ENCODE measurements at places on chromosomes 11 and 22. TPM values are rescaled to one million over a fixed set of nuclear protein-coding genes. Genes with fewer than 3 reads are reported as not detected.
A peak's percentile ranks its signal among the peaks of the same experiment; 100 is the strongest.

DNA sequence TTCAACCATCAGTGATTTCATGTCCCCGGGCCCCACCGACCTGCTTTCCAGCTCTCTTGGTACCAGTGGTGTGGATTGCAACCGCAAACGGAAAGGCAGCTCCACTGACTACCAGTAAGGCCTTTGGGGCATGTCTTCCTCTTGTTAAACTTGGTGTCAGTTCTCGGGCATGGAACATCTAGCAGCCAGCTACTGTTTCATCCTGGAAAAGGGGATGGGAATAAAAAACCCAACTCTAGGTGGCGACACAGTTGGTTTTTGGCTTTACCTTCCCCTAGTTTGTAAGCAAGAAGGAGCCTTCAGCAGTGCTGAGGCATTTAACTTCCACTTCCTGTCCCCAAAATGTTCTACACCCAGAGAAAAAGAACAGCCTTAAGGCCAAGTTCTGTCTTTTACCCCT lies 76.7 kb downstream of the BMAL1 start:
- DNase-seq, result no peak

DNA sequence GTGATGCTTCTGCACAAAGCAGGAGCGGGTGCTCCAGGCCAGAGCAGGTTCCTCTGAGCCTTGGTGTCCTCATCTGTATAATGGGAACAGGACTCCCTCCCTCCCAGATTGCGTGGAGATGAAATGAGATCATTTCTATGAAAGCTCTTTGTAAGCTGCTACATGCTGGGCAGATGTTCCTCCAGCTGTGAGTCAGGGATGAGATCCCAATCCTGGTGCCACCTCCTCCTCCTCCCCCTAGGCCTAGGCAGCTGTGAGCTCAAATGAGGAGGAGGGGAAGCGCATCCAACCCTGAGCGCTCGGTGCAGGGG lies 7.0 kb upstream of the CABP2 start:
- no peak for DNase-seq

- no peak for DNase-seq
These were observed 87.6 kb upstream of the APOA1 start for GRCh38 chr11:116925050-116925449.

DNA sequence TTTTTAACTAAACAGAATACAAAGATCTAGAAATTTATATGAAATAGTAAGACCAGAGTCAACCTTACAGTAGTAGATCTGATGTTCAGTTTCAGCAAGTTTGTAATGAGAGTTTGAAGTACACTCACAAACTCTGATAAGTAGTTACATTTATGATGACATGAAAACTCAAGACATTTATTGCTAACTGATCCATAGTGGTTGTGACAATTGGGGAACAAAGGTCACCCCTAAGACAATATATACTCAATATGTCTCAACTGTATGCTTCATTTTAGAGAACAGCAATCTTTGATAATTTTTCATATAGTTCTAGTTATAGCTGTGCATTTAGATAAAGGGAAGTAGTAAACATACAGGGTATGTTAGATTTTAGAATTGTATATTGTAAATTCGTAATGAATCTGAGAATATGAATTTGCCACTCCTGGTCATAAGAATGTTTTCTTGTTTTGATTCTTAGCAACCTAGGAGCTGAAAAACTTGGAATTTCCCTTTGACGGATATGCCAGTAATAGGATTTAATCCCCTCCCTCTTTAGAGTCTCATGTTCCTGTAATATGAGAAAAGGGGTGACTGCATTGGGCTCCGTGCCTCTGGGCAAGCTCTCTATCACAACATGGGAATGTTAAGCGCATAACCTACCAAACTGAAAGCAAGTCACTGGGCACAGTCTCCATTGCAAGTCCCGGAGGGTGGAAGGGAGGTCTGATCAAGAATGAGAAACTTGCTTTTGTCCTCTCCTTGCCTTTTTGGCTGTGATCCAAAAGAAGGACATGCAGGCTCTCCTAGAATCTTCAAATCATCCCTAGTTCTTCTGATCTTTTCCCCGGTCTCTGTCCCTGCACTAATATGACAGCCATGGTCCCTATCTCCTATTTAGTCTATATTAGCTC lies 11.4 kb downstream of the OR10D3 start:
- DNase-seq, result no peak

DNA sequence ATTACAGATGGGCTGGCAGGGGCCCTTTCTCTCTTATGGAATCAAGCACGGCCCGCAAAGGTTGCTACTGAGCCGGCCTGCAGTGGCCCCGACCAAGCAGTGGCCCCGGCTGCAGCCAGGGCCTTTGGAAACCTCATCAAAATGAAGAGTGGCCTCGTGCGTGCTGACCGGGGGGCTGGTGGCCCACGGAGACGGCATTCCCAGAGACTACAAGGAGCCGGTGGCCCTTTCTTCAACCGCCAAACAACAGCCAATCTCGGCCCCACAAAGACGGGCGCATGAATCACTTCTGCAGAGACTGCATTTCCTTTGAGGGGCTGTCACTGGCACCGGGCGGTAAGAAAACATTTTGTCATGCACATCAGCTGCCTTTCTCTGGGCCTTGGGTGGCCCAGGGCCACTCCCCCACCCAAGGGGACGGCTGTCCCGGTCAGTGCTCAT lies 43.1 kb upstream of the FGF3 start:
- DNase-seq, result peak; percentile 48

DNA sequence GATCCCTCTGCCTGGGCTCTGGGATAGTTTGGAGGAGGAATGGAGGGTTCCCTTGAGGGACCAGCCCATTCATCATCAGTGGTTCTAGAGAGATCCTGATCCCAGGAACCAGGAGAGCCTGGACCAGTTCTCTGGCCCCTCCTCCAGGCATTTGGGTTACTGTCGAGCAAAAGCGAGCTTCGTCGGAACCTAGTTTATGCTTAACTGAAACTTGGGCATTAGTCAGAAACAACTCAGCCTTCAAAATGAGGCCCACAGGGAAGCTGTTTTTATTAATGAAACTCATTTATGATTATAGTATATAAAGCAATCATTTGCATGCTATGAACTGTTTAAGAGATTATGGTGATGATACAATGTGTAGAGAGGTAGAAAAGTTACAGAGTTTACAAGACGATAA lies 61.4 kb downstream of the LIF start:
- no peak for DNase-seq

GRCh38 chr22:30402028-30402765 lies 5.4 kb downstream of the SEC14L2 start:
- DNase-seq, result no peak

- no peak for DNase-seq
These were observed 148.2 kb downstream of the MAML2 start for GRCh38 chr11:96194581-96195374.

DNA sequence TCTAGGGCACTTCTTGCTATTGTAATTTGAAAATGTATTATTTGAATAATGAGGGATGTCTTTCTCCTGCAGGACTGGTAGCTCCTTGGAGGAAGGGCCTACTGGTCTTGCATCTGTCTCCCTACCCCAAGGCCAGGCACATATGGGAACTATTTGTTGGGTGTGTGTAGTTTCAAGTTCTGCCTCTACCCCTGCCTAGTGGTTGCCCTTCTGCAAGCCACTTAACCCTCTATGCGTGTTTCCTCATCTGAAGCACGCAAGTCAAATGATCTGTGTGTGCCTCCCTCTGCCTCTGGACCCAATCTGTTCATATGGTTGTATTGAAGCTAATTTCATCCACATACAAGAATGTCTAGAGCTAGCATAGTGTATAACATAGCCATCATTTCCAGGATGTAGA lies 67.0 kb downstream of the WNT11 start:
- no peak for DNase-seq

Gene SORL1
- total RNA-seq, result 9.4 TPM

GRCh38 chr11:94740083-94741021 lies 27.8 kb upstream of the AMOTL1 start:
- peak; percentile 86 for DNase-seq

Gene NECTIN1
- 11.4 TPM for total RNA-seq

Gene DLAT
- total RNA-seq, result 25.5 TPM

DNA sequence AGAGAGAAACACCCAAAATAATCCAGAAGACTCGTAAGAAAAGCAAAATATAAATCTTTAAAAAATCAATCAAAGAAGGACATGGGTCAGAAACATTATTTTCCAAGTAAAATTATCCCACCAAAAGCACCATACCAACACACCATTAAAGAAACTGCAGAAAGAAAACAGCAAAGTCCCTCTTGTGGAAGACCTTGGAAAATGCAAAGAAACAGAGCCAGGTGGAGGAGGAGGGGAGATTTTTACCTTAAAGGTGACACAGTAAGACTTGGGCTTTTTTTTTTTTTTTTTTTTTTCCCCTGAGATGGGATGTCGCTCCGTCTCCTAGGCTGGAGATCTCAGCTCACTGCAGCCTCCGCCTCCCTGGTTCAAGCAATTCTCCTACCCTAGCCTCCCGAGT lies 123.8 kb downstream of the LARGE1 start:
- DNase-seq, result no peak

- DNase-seq, result no peak
These were observed 4.9 kb downstream of the CRYAB start for GRCh38 chr11:111906680-111907079.

DNA sequence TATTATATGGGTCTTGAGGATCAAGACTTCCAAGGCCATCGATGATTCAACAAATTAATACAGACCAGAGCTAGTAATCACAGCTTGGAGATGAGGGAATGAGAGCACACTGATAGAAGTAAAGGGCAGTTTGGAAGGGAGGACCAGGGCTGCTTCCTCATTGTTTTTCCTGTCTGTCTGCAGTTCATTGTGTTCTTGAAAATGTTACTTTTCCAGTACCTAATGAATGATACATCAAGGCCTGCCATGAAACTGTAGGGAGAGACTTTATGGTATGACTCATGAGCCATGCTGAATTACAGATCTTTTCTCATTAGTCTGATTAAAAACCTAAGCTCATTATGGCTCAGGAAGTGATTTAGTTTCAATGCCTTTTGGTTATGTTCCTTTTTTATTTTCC lies 855.6 kb downstream of the KCNA4 start:
- DNase-seq, result no peak

- DNase-seq, result no peak
These were observed 761 bp downstream of the HMBS start for GRCh38 chr11:119085437-119085847.

Gene TSPO
- 75.1 TPM for total RNA-seq

Gene UPK3A
- total RNA-seq, result not detected

DNA sequence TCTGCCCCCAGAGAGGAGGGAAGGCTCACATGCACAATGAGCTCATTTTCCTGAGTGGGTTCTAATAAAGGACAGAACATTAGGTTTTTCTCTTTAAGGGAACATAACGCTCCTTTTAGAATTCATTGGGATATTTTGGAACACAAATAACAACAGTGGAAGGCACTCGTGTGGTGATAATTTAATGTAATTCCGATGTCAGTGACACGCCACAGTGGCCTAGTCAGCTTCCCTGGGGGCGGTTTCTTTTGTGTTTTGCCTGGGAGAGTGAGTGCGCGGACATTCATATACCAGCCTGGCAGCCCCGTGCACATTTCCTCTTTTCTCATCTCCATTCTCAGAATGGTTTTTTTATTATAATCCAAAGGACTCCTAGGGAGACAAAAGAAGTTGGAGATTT lies 41.1 kb downstream of the SEZ6L start:
- DNase-seq, result no peak

Gene SYVN1
- 57.0 TPM for total RNA-seq

Gene MS4A4A
- total RNA-seq, result 30.1 TPM

GRCh38 chr22:30396871-30397655 lies at the start of gene SEC14L2:
SEC14L2 (plus strand) TSS chr22:30397018; CDS start chr22:30397117, 99 bp downstream.
- DNase-seq, result peak; percentile 90

DNA sequence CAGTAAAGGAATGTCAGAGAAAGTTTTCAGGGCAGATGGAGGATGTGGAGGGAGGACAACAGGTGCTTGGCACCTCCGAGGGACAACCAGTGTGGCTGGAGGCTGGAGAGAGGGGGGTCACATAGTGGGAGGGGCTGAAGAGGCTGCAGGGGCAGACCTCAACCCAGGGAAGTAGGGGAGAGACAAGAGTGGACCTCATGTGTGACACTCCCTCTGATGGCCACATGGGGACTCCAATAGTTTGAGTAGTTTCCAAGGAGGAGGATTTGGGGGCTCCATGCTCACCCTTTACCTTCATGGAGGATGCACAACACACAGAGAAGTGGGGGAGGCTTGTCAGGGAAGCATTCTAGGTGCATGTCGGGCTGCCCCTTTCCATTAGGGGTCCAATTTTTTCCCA lies 35.1 kb upstream of the ASPHD2 start:
- DNase-seq, result no peak

DNA sequence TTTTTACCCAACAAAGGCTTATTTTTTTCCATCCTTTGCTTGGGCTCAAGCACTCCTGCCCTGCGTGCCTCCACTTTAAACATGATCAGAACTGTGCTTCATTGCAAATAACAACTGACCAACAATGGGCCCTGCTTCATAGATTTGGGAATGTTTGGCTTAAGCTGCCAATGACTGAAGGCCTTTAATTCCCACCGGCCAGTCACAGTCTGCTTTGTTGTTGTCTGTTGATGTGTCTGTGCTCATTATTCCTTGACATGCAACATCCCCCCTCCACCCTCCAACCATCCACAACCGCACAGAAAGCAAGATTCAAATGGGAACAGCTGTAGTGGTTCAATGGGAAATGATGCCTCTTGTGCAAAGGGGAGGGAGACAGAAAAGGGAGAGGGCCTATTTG lies 23.0 kb downstream of the PAX6 start:
- no peak for DNase-seq

DNA sequence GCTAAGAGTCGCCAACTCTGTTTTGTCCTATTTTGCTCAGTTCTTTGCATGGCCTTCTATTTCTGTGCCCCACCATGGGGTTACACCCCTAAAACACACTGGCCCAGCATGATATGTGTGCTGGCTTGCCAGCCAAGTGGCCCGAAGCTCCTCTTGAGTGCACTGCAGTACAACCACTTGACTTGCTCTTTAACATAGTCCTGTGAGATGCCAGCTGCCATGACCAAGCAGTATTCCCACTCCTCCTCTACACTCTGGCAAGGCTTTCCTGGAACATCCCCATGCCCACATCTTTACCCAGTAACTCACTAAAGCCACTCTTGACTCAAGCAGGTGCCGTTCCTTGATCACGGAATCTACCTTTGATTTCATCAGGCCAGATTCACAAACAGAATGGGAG lies 102.9 kb upstream of the GAL start:
- no peak for DNase-seq

Gene LRRC32
- 108 TPM for total RNA-seq
